ENCODE measurements at places on chromosomes 13 and 19. TPM values are rescaled to one million over a fixed set of nuclear protein-coding genes. Genes with fewer than 3 reads are reported as not detected.
A peak's percentile ranks its signal among the peaks of the same experiment; 100 is the strongest.

Gene DLEU7
- total RNA-seq, result not detected

Gene FLT1
- total RNA-seq, result not detected

GRCh38 chr19:9995084-9995483 lies 15.2 kb downstream of the COL5A3 start:
- no peak for DNase-seq

DNA sequence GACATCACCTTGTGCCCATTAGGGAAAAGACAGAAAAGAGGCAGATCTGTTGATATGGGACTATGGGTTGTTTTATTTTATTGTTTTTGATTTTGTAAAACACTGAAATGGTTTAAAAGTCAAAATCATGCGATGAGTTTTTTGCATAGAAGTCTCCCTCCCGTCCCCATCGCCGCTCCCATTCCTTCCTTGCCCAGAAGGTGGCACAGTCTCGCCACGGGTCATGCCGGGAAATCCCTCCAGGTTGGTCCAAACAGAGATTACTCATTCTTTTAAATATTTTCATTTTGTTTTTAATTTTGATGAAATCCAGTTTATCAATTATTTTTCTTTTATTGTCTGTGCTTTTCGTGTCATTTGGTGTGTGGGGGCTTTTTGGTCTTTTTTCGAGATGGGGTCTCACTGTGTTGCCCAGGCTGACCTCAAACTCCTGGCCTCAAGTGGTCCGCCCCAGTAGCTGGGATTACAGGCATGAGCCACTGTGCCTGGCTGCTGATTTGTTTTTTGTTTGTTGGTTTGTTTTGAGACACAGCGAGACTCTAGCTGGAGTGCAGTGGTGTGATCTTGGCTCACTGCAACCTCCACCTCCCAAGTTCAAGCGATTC lies 9.2 kb downstream of the PGPEP1 start:
- peak; percentile 40 for DNase-seq

Measured in G401 (cell line).